Vagina (tissue), 2 donors: ENCODE measurements at places on chromosomes 12 and 14. TPM values are rescaled to one million over a fixed set of nuclear protein-coding genes. Genes with fewer than 3 reads are reported as not detected.

LBHD2 gene
- total RNA-seq = not detected

SERPINA10 gene
- total RNA-seq = not detected

ALDH2 gene
- 97.2 TPM for total RNA-seq

DBX2 gene
- not detected for total RNA-seq

GLIPR1L1 gene
- total RNA-seq = not detected

KIF26A gene
- 2.7 TPM for total RNA-seq

GPRC5A gene
- total RNA-seq = 26.8 TPM

DNA sequence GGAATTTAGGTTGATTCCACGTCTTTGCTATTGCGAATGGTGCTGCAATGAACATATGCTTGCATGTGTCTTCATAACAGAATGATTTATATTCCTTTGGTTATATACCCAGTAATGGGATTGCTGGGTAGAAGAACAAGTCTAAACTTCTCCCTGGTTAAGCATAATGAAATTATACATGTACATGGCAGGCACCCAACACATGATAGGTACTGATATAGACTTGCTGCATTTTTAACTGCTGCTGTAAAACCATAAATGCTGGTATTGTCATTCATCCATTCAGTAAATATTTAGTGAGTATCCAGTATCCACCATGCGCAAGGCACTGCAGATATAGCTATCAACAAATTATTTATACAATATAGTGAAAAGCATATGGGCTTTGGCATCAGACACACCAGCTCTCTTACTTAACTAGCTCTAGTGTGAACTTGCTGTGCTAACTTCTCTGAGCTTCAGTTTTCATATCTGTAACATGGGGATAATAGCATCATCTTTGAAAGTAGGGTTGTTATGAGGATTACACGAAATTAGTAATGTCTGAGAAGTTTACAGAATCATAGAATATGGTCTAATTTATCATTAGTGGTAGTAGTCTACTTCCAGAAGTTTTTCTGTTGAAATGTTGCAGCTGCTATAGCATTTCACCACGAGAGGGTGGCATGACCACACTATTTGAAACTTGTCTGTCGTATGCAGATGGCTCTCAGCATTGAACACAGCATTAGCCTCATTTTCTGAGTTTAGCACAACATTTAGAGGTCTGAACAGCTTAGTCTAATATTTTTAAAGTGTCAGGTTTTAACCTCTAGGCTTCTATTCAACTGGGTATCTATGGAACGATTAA is 32.0 kb upstream of the SEL1L start:
- no peak for DNase-seq

DNA sequence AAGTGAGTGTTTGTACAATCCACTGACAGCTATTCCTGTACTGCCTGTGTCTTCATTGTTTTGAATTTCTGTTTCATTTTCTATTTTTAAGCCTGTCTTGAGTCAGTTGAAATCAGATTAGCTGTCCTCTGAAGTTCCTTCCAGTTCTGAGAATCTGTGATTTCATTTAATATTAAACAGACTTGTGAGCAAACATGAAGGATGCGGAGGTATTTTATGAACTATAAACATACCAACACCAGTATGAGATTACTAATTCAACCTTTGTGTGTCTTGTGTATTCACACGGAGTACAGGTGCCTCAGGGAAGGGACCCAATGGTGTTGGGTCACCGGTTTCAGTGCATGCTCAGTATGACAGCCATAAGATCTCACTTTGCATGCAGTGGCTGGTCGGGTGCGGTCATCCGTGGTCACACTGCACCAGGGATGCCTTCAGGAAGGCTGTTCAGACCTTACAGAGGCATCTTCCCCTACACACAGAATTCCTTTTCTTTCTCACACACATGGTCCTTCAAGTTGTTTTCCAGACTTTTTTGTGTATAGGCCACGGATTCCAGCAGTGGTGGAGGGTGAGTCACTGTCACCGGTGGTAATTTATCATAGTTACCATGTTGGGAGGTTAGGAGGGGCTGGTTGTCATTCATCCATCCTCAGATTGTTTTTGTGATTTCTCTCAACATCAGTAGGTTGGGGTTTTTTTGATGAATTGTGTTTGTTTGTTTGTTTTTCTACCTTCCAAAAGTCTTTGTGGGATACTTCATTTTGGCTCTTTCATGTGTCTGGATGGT is 103.0 kb upstream of the SFSWAP start:
- DNase-seq = no peak

GRCh38 chr12:69239922-69240630 is 707 bp downstream of the CPSF6 start:
- no peak for DNase-seq

DNA sequence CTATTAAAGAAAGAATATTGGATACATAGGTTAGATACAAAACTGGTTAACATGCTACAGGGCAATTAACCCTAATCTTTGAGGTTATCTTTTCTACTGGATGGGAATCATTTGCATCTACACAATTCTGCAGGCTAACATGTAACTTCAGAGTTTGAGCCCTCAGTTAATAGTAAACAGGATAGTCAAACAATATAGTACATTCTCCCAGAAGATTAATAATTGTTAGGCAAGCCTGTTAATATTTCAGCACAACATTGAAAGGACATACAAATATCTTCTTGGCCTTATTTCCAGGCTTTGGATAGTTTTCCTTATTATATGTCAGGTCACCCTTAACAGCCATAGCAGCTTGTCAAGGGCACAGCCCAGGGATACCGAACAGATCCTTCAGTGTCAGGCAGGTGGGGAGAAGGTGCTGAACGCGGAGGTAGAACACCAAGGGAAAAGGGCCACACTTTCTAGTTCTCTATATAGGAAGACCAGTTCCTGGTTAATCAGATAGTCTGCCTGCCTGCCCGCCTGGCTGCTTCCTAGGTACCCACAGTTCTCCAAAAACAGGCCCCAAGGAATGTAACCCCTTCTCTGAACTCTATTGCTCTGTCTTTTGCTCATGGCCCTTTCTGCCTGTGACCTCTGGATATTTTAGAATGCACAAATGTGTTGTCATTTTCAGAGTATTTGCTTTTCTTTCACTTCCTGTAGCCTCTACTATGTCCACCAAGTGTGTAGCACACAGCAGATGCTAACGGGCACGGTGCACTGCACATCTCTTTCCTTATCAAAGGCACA is 256.0 kb downstream of the PCNX1 start:
- DNase-seq = no peak

GRCh38 chr12:49279706-49280159 is 14.9 kb downstream of the TUBA1C start:
- no peak for DNase-seq

DNA sequence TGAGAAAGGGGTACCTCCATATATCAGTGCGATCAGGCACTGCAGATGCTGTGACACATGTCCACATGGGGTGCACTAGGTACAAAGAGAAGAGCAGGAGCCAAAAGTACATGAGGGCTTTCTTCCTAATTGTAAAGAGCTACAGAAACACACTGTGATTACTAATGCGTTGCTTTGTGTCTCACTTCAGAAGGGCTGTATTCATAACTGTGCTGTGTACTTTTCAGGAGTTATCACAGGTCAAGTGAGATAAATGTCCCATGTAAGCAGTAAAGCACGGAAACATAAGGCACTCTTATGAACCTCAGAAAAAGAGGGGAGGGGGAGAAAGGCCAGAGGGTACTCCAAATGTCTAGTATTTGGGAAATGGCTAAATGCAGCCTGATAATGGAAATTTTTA is 10.6 kb downstream of the SPRING1 start:
- DNase-seq = no peak

DNA sequence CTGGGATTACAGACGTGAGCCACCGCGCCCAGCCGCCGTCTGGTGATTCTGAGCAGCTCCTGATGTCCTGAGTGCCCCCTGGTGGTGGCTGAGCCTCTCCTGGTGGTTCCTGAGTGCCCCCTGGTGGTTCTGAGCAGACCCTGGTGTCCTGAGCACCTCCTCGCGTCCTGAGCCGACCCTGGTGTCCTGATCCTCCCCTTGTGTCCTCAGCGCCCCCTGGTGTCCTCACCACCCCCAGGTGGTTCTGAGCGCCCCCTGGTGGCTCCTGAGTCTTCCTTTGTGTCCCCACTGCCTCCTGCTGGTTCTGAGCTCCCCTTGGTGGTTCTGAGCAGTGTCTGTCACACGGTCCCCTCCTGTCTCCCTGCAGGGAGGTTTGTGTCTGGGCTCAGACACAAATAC is 1304.9 kb downstream of the TMEM121 start:
- peak; percentile 70 for DNase-seq

GRCh38 chr14:96139879-96140278 is 64.8 kb upstream of the BDKRB2 start:
- no peak for DNase-seq

GRCh38 chr12:5856692-5857091 is 88.4 kb downstream of the ANO2 start:
- no peak for DNase-seq

GRCh38 chr12:130795906-130796305 is 43.1 kb downstream of the STX2 start:
- no peak for DNase-seq

- DNase-seq = no peak
These were observed 134.8 kb upstream of the HMGA2 start for GRCh38 chr12:65689508-65689907.

GRCh38 chr12:1518591-1519516 is 75.5 kb downstream of the FBXL14 start:
- no peak for DNase-seq

- no peak for DNase-seq
These were observed 253.1 kb downstream of the BCAT1 start for GRCh38 chr12:24695657-24696329.

GRCh38 chr12:32423559-32423958 is 24.2 kb downstream of the FGD4 start:
- DNase-seq = no peak

DNA sequence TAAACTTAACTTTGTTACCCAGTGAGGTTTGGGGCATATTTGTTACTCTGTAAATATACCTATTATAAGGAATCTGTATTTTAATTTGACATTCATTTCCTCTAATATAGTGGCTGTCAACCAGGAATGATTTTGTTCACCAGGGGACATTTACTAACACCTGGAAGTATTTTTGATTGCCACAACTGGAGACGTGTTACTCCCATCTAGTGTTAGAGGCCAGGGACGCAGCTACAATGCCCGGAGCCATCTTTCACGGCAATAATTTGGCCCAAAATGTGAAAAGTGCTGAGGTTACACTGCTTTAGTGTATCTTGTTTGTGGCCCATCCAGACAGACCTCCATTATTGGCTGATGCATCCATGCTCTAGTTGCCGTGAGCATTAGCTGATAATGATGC is 881.3 kb upstream of the ATXN7L3B start:
- no peak for DNase-seq

DNA sequence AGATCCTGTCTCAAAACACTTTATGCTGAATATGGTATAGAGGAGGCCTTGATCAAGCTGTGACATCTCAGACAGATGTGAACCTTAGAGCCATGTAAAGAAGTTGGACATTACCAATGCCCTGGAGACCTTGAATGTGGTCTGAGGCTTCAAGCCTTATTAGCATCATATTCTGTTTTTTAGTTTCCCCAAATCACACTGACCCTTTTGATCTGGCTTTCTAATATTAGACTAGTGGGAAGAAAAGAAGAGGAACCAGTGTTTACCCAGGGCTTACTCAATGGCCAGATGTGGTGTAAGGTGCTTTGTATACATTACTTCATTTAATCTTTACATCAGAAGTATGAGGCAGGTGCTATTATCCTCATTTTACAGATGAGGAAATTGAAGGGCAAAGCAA is 10.6 kb upstream of the TBPL2 start:
- DNase-seq = no peak

DNA sequence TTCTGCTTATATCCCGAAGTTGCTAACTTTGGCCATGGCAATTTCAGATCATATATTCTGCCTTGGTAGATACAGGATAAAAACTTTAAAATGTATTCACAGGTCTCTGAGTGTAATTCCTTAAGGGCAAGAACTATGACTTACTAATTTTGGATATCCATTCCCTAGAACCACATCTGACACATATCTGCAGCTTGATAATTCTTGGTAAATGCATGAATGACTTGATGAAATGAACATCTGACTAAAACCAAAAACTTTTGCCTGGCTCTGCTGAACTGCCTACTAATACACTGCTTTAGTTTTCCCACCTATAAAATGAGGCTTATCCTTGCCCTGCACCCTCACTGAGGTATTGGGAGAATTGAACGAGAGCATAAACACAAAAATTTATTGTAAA is 32.2 kb downstream of the SLC25A21 start:
- no peak for DNase-seq

- no peak for DNase-seq
These were observed 47.7 kb upstream of the MBIP start for GRCh38 chr14:36367985-36368774.

DNA sequence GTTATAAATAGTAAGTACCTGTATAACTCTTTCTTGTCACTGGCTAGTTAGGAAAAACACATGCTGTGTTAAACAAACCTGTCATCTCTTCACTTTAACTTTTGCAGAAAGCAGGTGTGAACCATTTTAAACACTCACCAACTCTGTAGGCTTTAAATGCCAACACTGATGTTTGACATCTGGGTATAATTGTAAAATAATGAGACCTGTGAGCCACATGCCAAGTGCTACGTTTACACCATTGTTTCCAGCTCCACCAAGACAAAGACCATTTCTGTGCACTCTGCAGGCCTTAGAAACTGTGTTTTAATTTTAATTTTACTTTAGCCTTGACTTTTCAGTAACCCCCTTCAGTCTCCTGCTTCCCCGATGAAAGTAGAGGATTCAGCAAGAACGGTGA is 11.0 kb downstream of the TPH2 start:
- DNase-seq = no peak

DNA sequence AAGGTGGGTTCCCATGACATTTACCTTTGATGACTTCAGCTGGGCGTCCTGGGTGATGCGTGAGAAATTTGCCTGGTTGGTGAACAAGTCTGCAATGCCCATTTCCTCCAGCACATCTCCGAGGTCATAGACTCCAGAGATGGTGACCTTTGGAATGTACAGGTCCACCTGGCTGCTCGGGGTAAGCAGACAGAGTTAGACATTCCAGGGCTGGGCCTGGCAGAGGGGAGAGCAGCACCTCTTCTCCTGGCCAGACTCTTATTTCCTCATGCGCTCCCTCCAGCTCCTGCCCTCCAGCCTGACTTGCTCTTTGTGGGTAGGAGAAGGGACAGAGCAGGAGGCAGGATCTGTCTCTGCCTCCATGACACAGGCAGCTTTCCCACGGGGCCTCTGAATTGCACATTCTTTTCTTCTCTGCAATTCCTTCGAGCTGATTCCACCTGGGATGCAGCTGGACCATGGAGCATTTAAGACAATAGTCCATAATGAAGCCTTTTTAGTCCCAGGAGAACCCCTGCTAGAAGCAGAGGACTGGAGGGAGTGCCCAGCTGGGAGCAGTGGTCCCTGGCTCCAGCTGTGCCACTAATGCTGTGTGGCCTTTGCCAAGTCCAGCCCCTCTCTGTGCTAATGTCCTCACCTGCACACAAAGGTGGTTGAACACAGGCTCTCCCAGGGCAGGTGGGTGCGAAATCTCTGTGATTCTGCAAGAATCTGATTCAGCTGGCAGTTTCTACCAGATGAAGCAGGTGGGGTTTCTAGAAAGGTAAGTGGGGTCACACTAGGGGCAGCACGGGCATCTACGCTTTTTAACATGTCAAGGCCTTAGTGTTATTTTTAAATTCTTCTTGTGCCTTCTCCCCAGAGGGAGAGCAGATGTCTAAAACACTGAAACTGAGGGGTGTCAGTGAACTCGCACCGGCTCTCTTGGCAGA is 13.2 kb upstream of the SERPINA10 start:
- peak; percentile 52 for DNase-seq
